ENCODE measurements at places on chromosomes 4 and X. TPM values are rescaled to one million over a fixed set of nuclear protein-coding genes. Genes with fewer than 3 reads are reported as not detected.

Gene STK32B
- total RNA-seq, result not detected

Gene FHIP1A
- total RNA-seq, result not detected

Gene SPANXA2
- not detected for total RNA-seq

Gene BLOC1S4
- total RNA-seq, result 17.6 TPM

Gene PITX2
- total RNA-seq, result not detected

Gene CSTF2
- 35.8 TPM for total RNA-seq

Gene CLDN34
- not detected for total RNA-seq

Gene FAM133A
- not detected for total RNA-seq

Gene RAB33A
- total RNA-seq, result 20.8 TPM

Gene MMRN1
- total RNA-seq, result 0.52 TPM

Gene HTR2C
- not detected for total RNA-seq

Gene NEUROG2
- not detected for total RNA-seq

Gene CCSER1
- not detected for total RNA-seq

Gene CHST7
- 8.4 TPM for total RNA-seq

Gene LUZP4
- not detected for total RNA-seq

Gene BBS7
- total RNA-seq, result 21.5 TPM

Gene DGKQ
- total RNA-seq, result 20.5 TPM

Gene MAGEC3
- not detected for total RNA-seq

Gene COPS4
- total RNA-seq, result 28.0 TPM

Gene TLR10
- total RNA-seq, result 0.23 TPM

Gene SSX2
- not detected for total RNA-seq

Gene TENM3
- not detected for total RNA-seq

Gene CT47B1
- total RNA-seq, result not detected

Gene CSAG2
- not detected for total RNA-seq

Gene TCP11X2
- total RNA-seq, result not detected

Gene ETNPPL
- total RNA-seq, result not detected

Gene AMOT
- 0.69 TPM for total RNA-seq

Gene TRPC5OS
- total RNA-seq, result not detected

Gene FGFBP1
- not detected for total RNA-seq

Gene AIFM1
- 32.3 TPM for total RNA-seq

Gene CFI
- total RNA-seq, result not detected

Measured in activated CD4-positive, alpha-beta T cell treated with anti-CD3 and anti-CD28 coated beads, Interleukin-2, amount 10 ng/mL, durations not matched to agents 7 days and 5 days (primary cell).